NCI-H2081 (cell line): ENCODE measurements at places on chromosomes 1 and 21.

- no peak for DNase-seq
Measured at GRCh38 chr1:227941509-227942020, 6.2 kb downstream of the WNT9A start.

DNA sequence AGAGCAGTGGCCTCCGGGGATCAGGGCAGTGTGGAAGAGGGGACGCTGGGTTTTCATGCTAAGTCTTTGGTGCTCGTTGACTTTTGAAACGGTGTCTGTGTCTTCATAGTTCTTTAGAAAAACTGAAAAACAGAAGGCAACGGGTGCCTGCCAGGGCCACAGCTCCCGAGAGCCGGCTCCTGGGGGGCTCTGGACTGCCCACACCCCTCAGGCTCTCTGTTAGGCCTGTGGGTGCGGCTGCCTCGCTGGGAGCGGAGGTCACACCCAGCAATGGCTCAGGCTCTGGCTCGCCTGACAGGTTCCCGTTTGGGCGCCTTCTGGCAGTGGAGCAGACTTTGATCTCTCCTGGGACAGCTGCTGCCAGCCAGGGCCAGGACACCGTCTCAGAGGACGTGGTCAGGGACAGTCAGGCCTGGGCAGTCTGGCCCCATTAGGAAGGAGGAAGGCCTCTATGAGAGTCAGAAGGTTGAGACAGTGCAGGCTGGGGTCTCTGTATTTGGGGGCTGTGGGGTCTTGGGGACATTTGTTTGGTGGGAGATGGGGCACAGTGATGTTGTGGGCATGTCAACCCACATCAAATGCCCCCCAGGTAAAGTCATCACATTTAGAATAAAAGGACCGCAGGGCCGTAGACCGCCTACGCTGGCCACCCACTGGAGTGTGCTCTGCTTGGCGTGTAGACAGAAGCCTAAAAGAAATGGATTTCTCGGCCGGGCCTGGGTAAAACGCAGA is 5.6 kb downstream of the ARHGEF16 start:
- DNase-seq = no peak

DNA sequence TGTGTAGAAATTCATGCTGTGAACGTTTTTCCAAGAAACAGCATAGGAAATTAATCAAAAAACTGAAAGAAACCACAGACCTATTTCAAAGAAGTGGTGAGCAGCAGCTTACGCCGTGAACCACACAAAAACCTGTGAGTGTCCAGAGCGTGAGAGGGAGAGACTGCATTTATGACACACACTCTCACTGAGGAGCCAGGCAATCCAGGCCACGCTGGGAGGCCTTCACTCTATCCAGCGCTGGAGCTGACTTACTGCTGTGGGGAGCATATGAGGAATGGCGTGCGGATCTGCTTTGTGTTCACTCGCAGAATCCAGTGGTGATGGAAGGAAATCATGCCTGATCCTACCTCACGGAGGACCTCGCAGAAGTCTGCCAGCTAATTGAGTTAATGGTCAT is 12.7 kb downstream of the ADAMTS1 start:
- no peak for DNase-seq

- no peak for DNase-seq
Measured at GRCh38 chr1:180288940-180289339, 58.9 kb downstream of the LHX4 start.

GRCh38 chr1:161705537-161705936 is 1.5 kb upstream of the FCRLA start:
- no peak for DNase-seq

GRCh38 chr1:78303620-78304019 is 187.2 kb upstream of the PTGFR start:
- DNase-seq = no peak

GRCh38 chr1:155086128-155086741 is 7.6 kb downstream of the EFNA3 start:
- DNase-seq = peak; percentile 77

- DNase-seq = no peak
Measured at GRCh38 chr1:53558739-53559315, 99.6 kb downstream of the DMRTB1 start.

DNA sequence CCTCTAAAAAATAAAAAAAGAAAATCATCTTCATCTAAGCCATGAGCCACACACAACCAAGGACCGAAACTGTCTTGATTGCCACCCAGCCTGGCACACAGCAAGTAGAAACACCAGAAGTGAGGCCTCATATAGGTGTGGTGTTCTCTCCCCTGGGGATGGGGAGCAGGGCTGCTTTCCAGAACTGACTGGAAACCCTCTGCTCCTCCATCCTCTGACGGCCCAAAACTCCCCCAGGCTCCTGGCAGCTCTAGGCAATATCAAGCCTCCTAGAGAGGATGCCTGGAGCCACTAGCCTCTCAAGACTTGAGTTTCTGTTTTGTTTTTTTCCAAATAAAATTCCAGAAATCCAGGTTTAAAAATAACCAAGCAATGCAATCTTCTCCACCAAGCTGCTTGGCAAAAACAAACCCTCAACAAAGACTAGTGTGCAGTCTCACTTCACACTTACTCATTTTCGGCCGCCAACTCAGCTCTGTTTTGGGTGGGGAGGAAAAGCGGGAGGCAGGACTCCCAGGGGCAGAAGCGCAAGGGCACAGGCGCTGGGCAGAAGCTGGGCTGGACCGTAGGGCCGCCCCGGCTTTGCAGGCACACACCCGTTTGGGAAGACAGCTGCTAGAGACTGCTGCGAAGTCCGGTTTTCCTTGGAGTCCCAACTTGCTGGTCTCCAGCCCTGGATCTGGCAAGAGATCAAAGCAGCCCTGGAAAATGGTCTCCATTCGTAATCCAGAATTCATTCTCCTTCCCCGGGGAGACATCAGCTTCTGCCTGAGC is 78.2 kb upstream of the CAPZB start:
- DNase-seq = no peak

- no peak for DNase-seq
Measured at GRCh38 chr21:28200726-28201125, 792.0 kb downstream of the LTN1 start.

DNA sequence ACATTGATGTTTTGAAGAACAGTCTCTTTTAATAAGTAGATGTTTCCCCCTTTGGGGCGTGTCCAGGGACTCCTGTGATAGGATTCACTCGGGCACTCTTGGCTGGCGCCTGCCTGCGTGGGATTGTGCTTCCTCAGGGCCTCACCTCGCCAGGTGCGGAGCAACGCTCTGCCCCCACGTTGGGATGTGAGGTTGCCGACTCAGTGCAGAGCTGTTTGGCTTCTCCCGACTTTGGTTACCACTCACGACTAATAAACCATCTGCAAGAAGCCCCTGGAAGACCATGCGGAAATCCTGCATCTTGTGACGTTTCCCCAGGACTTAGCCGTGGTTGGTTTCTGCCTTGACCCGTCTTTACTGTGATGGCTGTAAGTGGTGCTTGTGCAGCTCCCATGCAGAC is 106.4 kb downstream of the PCBP3 start:
- DNase-seq = no peak

DNA sequence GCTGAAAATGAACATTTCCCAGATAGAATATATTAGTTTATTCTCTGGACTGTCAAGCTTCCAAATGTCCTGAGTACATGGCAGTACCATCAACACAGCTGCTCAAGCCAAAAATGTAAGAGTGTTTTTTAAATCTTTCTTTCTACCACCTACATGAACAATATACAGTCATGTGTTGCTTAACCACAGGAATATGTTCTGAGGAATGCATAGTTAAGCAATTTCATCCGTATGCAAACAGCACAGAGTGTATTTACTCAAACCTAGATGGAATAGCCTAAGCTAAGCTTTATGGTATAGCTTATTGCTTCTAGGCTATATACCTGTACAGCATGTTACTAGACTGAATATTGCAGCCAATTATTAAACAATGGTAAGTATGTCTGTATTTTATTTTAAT is 561.9 kb upstream of the ADGRL4 start:
- DNase-seq = no peak
